ENCODE measurements at places on chromosomes 1 and 21.

DNA sequence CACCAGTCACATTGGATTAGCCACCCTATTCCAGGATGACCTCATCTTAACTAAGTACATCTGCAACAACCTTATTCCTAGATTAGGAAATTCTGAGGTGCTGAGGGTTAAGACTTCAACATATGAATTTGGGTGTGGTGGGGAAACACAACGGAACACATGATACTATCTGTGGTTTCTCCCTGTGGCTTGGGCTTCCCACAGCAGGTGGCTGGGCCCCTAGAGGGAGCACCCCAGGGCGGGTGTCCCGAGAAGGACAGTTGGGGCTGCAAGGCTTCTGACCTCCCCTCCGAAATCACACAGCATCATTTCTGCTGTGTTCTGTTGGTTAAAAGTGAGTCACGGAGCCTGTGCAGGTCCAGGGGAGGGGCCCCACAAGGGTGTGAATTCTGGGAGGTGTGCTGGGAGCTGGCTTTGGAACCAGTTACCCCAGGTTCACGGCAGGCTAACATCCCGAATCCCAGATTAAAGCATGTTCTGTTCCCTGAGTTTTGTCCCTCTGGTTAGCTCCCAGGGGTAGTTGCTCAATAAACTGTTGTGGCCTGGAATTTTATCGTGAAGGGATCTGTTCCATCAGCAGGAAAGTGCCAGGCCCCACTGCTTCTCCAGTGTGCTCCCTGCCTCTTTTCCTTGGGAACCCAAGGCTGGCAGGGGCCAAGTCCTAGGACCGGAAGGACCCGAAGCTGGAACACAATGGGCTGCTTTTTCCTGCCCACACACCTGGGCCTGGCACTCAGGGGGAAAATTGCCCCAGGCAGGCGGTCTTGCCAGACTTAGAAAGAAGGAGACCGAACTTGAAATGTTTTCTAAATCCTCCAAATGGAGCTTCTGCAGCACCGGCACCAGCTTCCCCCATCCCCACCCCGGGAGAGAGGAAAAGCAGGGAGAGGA is 154.0 kb upstream of the WNT4 start:
- DNase-seq = no peak

DNA sequence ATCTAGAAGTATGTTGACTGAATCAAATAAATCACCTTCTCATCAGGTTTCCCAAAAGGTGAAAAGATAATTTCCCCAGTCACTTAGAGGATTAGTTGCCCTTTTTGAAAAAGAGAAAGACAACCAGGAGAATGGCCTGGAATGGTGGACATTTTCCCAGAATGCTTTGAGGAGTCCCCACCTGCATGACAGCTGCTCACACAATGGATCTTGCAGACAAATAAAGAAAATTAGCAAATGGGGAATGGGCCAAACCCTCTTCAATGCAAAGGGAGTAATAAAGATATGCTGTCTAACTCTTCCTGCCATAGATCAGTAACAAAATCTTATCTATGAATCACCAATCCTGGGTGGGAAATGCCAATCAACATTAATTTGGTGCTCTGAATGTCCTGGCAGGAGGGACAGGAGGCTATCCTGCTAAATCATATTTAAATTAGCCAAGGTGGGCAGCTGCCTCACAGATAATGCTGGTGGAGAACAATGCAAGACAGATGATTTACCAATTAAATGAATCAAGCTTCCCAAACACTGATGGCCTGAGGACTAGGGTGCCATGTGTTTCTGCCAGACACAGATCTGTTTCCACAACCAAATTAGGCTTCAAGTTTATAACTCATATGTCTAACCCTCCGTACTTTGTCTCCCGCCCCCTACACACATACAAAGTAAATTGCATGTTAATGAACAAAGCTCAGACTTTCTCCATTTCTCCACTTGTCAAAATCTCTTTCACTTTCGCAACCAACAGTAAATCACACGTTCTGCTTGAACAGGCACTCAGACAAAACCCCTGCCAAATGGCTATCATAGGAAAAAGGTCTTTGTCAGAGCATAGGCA is 488.0 kb upstream of the PLXNA2 start:
- DNase-seq = peak; percentile 96

- DNase-seq = no peak
Measured at GRCh38 chr1:15510611-15511405, 13.2 kb downstream of the CASP9 start.

GRCh38 chr1:219304227-219305226 is 130.8 kb downstream of the LYPLAL1 start:
- DNase-seq = no peak

GRCh38 chr1:186559601-186560116 is 98.7 kb upstream of the PDC start:
- DNase-seq = no peak

DNA sequence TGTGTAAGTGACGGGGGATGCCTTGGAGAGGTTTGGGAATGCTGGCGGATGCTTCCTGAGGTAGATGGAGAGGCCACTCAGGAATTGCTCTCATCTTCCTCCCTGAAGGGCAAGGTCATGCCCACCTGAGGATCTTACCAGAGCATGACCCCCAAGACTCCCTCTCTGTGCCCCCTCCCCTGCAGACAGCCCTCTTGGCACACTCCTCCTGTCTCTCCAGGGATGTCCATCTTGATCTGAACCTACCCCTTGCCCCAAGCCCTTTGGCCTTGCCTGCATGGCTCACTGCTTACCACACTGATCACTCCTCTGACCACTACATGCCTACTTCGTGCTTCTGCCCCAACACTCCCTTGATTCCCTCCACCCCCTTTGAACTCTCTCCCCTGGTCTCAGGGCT is 17.9 kb upstream of the MPL start:
- DNase-seq = no peak

DNA sequence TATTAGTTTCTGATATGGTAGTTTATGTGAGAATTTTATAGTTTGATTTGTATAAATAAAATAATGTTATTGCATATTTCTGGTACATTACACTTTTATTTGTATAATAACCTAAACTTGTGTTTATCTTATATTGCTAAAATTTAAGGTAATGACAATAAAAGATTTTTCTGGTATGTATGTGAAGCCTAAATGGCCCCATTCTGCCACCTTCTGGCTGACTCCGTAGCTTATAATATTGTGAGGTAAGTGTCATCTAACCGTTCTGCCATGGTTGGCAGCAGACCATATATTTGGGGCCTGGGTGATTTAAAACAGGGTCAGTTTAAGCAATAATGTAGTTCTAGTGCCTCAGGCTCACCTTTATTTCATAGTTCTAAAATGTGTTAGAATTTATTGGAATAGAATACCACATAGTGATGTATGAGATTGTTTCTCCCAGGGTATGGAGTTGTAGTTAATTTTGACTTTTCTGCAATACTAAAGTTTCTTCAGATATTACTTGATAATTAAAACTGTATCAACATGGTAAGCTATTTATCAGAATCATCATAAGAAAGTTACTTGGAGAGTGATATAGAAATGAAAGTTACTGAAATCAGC is 21.2 kb upstream of the PRKACB start:
- DNase-seq = peak; percentile 19

Data from SK-N-DZ (cell line).